ENCODE measurements at places on chromosomes 1 and 21.
A peak's percentile ranks its signal among the peaks of the same experiment; 100 is the strongest.

- no peak for DNase-seq
Measured at GRCh38 chr1:56194701-56195300, 384.6 kb downstream of the PLPP3 start.

- no peak for DNase-seq
Measured at GRCh38 chr1:186541003-186541402, 80.1 kb upstream of the PDC start.

GRCh38 chr1:25064465-25065240 is 134.6 kb upstream of the RUNX3 start:
- no peak for DNase-seq

GRCh38 chr1:1917995-1918900 is 831 bp downstream of the TMEM52 start:
- no peak for DNase-seq

- DNase-seq = peak; percentile 31
Measured at GRCh38 chr21:26169611-26170470, 729 bp downstream of the APP start.

- no peak for DNase-seq
Measured at GRCh38 chr1:173954179-173954578, 37.1 kb upstream of the SERPINC1 start.

GRCh38 chr1:161907265-161907664 is 116.4 kb downstream of the OLFML2B start:
- no peak for DNase-seq

GRCh38 chr1:45563843-45564242 is 13.2 kb downstream of the AKR1A1 start:
- no peak for DNase-seq

Data from stimulated activated CD4-positive, alpha-beta T cell treated with anti-CD3 and anti-CD28 coated beads, Interleukin-1b, Interleukin-23, amount 100 ng/mL, for 4 hours (primary cell).